Stimulated activated CD8-positive, alpha-beta memory T cell treated with anti-CD3 and anti-CD28 coated beads, Interleukin-12 subunit alpha, Interleukin-12 subunit beta, amount 100 ng/mL, for 4 hours (primary cell): ENCODE measurements at places on chromosomes 2 and 18.

- DNase-seq: no peak
These were observed 160.5 kb downstream of the SETBP1 start for GRCh38 chr18:44841221-44841620.

GRCh38 chr18:60182223-60182622, 190.4 kb downstream of the MC4R start:
- DNase-seq: no peak

GRCh38 chr2:136423516-136423996, 305.6 kb upstream of the CXCR4 start:
- peak; percentile 63 for DNase-seq

- no peak for DNase-seq
These were observed 33.5 kb upstream of the METAP1D start for GRCh38 chr2:171966235-171966634.

GRCh38 chr2:237091779-237092436, 6.2 kb downstream of the COPS8 start:
- DNase-seq: no peak

DNA sequence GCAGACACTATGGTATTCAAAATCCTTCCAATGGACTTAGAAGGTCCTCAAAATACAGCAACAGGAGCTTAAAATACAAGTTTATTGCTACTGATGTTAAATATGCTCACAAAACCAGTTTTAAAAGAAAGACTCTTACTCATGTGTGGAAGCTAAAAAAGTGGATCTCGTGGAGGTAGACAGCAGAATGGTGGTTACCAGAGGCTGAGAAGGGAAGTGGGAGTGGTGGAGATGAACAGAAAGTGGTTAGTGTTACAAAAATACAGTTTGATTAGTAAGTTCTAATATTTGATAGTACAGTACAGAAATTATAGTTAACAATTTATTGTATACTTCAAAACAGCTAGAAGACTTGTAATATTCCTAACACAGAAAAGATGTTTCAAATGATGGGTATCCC, 12.1 kb downstream of the ADAM17 start:
- no peak for DNase-seq

- no peak for DNase-seq
These were observed 1441.9 kb upstream of the ZEB2 start for GRCh38 chr2:145961846-145962245.

DNA sequence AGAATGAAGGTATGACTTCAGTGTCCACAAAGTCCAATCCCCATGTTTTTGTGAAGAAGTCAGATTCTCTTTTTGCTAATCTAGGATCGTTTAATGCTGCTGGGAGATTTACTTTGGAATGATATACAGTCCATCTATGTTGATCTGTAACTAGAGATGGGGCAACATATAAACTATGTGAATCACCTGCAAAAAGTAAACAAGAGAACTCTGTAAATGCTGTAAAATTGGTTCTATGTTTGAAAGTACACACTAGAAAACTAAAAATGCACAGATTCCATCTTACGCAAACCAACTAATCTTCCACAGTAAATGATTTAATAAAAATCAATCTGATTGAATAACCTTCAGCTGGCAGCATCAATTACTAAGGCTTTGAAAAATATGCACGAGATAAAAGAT, 37.5 kb downstream of the VPS54 start:
- DNase-seq: no peak

DNA sequence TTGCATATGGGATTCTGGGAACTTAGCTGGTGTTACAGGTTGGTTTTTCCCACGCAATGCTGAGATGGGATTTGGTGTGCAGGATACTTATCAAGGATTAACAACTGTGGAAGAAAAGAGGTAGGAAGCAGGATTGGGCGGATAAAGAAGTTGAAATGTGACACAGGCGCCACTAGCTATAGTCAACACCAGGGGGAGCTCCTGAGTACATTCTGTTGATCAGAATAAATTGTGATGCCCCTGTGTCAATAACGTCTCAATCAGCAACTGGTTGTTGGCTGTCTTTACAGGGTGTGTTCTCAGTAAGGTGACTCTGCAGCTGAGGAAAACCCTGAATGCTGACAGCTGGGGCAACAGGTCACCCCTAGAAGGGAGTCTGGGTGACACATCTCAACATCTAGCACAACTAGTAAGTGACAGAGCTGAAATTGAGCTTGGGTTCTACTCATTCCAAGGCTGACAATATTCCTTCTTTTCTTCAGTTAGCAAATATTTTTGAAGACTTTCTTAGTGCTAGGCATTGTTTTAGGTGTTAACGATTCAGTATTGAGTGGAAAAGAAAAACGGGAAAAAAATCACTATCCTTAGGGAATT, 143.0 kb downstream of the ARL6IP6 start:
- no peak for DNase-seq

GRCh38 chr2:202808754-202809153, 62.8 kb downstream of the ICA1L start:
- no peak for DNase-seq

DNA sequence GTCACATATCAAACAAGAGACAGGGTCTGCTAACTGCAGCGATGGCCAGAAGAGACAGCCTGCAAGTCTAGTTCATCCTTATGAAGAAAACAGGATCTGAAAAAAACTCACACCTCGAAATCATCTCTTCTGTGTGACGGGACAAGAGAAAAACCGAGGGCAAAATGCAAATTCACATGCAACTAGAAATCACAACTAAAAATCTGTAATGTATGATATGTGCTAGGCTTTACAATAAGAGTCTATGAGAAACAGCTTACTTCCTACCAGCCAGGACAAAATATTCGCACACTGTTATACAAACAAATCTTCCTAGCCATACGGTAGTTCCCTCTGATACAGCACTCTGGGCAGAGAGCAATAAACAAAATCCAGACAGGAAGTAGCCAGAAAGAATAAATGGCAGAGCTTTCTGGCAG, 48.8 kb downstream of the ANKRD44 start:
- DNase-seq: no peak

- DNase-seq: no peak
These were observed 66.1 kb downstream of the COLEC12 start for GRCh38 chr18:434410-434809.
